ENCODE measurements at places on chromosomes 6 and 20.

DNA sequence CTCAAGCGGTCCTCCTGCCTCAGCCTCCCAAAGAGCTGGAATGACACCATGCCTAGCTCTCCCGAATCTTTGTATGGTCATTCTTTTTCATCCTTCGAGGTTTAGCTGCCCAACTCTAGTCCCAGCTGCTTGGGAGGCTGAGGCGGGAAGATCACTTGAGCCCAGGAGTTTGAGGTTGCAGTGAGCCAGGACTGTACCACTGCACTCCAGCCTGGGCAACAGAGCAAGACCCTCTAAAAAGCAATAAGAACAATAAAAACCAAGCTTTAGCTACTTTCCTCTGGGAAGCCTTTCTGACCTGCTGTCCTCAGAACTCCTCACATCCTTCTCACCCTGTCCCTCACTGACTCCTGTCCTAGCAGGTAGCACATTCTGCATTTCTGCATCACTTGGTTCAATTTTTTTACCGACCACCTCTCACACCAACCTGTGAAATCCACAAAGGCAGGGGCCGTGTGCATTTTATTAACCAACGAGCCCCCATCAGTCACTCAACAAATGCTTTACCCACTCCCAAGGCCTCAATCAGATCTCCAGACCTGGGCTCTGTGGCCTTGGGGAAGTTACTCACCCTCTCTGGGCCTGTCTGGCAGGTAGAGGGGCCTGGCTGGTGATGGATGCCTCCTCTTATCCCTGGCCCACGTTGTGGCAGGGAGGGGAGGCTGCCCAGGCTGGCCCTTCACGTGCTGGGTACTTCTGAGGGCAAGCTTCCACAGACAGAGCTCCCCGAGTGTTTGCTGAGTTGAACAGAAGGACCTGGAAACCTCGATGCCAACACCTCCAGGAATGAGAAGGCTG, 14.7 kb upstream of the SRC start:
- no peak for DNase-seq

- no peak for DNase-seq
Observed at GRCh38 chr6:37338745-37339255, 15.0 kb upstream of the RNF8 start.

DNA sequence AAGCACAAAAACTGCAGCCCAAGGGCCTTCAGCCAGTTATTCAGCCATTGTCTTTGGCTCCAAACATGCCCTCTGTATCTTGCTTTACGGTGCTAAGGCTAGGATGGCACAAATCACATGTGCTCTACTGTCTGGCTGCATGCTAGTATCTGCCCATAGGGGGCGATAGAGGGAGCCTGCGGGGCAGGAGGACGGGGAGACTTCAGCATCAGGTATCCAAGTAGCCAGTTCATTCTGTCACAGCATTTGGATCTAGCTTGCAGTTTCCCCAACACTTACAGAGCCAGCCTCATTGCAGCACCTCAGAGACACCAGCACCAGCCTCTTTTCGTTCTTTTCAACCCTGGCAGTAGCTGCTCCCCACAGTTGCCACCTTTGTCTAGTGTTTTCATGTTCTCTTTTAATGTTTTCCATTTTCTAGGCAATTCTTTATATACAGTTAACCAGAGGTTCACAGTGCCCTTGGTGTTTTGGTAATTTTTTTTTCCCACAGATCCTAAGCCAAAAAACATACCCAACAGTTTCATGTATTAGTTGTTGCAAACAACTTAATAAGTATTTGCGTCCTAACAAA, 705.9 kb downstream of the PTPRT start:
- DNase-seq: no peak

GRCh38 chr20:35286899-35287508, 2.4 kb upstream of the EIF6 start:
- DNase-seq: no peak
